ENCODE measurements at places on chromosomes 3 and 15. TPM values are rescaled to one million over a fixed set of nuclear protein-coding genes. Genes with fewer than 3 reads are reported as not detected.

CCDC39 gene
- 0.12 TPM for total RNA-seq

PPM1L gene
- 0.77 TPM for total RNA-seq

HES1 gene
- 3.8 TPM for total RNA-seq

RAB5A gene
- 65.5 TPM for total RNA-seq

SUCLG2 gene
- total RNA-seq: 79.8 TPM

CLDN16 gene
- total RNA-seq: not detected

HRH1 gene
- total RNA-seq: 11.4 TPM
